GF-D8 (cell line): ENCODE measurements at places on chromosomes 1 and 21.

- no peak for DNase-seq
These were observed 59.1 kb upstream of the TRAPPC10 start for GRCh38 chr21:43953021-43953420.

GRCh38 chr21:35406635-35407034, 357.5 kb upstream of the RUNX1 start:
- DNase-seq: no peak

- no peak for DNase-seq
These were observed 4.9 kb upstream of the EPS15 start for GRCh38 chr1:51523931-51524330.

DNA sequence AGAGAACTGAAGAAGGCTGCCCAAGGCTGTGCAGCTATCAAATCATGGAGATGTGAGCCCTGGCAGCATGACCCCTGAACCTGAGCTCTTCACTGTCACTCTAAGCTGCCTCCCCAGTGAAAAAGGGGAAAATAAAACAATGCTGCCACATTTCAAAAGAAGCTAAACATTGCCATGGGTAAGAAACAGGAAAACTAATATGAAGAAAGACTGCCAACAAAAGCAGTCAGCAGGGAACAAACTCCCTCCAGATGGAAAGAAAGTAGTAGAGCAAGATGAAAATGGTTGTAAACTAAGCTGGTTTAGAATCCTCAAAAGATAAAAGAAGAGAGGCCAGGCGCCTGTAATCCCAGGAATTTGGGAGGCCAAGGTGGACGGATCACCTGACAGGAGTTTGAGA, 36.2 kb upstream of the CSF1 start:
- no peak for DNase-seq

DNA sequence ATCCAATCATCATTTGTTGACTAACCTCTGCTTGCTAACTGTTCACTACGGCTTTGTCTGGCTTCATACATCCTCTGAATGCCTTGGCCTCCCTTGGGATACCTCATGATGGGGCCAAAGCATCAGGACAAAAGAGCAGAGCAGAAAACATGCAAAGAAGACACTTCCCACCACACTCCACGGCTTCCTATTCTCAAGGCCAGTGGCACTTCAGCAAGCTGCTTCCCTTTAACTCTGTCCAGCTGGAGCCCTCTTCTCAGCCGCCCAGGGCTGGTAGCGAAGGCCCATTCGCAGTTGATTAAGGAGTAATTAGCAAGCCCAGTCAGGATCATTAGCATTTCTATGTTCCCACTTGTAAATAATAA, 224.3 kb upstream of the FGGY start:
- no peak for DNase-seq

GRCh38 chr21:45555251-45555556, 13.0 kb upstream of the SLC19A1 start:
- no peak for DNase-seq

DNA sequence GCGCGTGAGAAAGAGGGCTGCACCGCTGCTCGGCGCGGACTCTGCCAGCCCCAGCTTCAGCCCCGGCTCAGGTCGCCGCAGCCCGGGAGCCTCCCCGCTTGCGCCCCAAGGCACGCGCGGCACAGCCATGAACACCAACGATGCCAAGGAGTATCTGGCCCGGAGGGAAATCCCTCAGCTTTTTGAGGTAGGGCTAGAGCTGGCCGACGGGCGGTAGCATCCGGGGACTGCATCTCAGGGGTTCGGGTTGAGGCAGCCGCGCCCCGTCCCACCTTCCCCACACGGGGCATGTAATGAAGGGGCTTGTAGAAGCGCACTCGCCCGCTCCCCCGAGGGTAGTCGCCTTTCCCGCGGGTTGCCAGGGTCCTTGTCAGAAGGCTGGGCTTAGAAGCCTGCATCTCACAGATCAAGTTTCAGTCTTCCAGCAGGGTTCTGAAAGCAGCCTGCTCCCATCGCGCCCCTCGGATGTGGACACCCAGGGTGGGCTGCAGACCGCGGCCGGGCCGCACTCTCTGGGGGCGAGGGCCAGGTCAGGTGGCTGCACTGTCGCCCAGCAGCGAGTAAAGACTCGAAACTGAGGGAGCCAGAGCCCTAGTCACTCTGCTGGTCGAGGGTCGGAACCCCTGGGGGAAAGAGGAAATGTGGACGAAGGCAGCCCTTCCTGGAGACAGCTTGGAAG, 507 bp downstream of the AK5 start:
- DNase-seq: no peak
